ENCODE measurements at places on chromosomes 3 and 15. TPM values are rescaled to one million over a fixed set of nuclear protein-coding genes. Genes with fewer than 3 reads are reported as not detected.

The CCR8 gene
- total RNA-seq = not detected

The MYO5C gene
- 17.8 TPM for total RNA-seq

The LOXL1 gene
- total RNA-seq = 6.0 TPM

The CPA3 gene
- total RNA-seq = 66.8 TPM

The PIK3CA gene
- total RNA-seq = 19.3 TPM

The BDH1 gene
- total RNA-seq = 59.0 TPM

The AMOTL2 gene
- total RNA-seq = 63.3 TPM
